ENCODE measurements at places on chromosomes 7 and 10.

GRCh38 chr10:21888959-21889358, 114.6 kb downstream of the DNAJC1 start:
- no peaks in the 10 kb centered on the region for H3K27me3 ChIP-seq
- H3K36me3 ChIP-seq = peaks cover 3% of the 10 kb centered on the region
- H3K4me3 ChIP-seq = no peak overlapping the region

DNA sequence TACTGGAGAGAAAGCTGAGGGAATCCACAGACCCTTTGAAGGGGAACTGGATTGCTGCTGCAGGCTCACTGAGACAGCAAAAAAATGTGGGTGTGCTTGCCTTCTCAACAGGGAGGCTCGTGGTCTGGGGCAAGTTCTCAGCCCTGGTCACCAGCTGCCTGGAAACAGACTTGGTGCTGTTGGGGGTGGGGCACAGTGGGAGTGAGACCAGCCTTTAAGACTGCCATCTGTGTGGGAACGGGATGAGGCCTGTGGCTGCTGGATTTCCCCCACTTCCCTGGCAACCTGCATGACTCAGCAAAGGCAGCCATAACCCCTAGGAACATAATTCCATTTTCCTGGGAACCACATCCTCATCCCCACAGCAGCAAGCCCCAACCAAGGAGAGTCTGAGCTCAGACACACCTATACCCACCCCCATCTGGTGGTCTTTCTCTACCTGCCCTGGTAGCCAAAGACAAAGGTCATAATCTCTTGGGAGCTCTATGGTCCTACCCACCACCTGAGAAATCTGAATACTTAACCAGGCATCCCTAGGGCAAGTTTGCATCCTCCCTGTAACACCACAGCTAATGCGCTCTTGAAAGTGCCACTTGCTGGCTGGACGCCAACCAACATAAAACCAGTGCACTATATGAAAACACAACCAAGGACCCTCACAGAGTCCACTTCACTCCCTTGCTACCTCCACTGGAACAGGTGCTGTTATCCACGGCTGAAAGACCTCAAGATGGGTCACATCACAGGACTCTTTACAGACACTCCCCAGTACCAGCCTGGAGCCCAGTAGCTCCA, 45.0 kb upstream of the TFEC start:
- no peak overlapping the region for H3K4me3 ChIP-seq
- no peaks in the 10 kb centered on the region for H3K36me3 ChIP-seq
- DNase-seq = no peak
- H3K27me3 ChIP-seq = no peaks in the 10 kb centered on the region
- no peak overlapping the region for H3K27ac ChIP-seq

GRCh38 chr10:117547716-117548668, 5.4 kb downstream of the EMX2 start:
- peaks cover 100% of the 10 kb centered on the region for H3K27me3 ChIP-seq
- no peaks in the 10 kb centered on the region for H3K36me3 ChIP-seq
- peak; percentile 58 for DNase-seq
- peak overlapping the region; percentile 83 for H3K4me3 ChIP-seq
- no peak overlapping the region for H3K27ac ChIP-seq

DNA sequence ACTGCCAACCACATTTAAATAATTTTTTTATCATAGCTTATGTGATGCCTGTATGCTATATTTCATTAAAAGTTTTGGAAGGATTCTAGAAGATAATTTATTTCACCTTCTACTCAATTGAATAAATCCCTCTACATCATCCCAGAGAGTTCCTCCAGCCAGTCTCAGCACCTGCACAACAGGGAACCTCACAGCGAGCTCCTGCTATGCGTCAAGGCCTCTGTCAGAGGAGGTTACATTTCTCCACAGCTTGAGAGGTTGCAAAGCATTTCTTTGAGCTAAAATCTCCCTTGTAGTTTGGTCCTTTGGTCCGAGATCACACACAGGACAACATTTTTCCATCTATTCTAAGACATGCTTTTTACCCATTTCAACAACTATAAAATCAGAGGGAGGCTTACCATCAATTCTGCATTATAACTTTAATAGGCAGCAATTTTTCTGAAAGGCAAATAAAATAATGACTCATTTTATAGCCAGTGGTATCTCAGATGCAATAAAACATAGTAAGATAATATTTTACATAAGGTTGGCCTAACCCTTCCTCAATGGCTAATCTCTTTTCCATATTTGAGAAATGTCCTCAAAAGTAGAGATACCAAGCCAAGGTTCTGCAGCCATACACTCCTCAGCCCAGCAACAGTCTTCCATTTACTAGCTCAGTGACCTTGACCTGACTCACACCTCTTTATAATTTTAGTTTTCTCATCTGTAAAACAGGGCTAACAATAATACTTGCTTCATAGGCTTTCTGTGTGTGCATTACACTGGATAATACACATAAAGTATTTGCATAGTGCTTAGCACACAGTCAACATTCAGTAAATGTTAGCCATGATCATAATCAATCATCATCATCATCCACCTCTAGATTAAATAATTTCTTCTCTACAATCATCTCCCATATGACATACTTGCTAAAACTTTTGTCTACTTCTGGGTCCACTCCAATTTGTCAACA, 68.8 kb downstream of the DOCK4 start:
- no peaks in the 10 kb centered on the region for H3K27me3 ChIP-seq
- no peak overlapping the region for H3K4me3 ChIP-seq
- H3K36me3 ChIP-seq = no peaks in the 10 kb centered on the region

- peak overlapping the region; percentile 41 for H3K4me3 ChIP-seq
- H3K36me3 ChIP-seq = no peaks in the 10 kb centered on the region
- no peak overlapping the region for H3K27ac ChIP-seq
- peaks cover 24% of the 10 kb centered on the region for H3K27me3 ChIP-seq
- DNase-seq = peak; percentile 78
Measured at GRCh38 chr10:784403-785088, 95.1 kb upstream of the DIP2C start.

- H3K4me1 ChIP-seq = no peaks in the 10 kb centered on the region
- DNase-seq = no peak
- H3K36me3 ChIP-seq = no peaks in the 10 kb centered on the region
- H3K27ac ChIP-seq = no peak overlapping the region
- H3K4me3 ChIP-seq = no peak overlapping the region
Measured at GRCh38 chr7:144050093-144050492, 1.3 kb downstream of the OR2A5 start.

DNA sequence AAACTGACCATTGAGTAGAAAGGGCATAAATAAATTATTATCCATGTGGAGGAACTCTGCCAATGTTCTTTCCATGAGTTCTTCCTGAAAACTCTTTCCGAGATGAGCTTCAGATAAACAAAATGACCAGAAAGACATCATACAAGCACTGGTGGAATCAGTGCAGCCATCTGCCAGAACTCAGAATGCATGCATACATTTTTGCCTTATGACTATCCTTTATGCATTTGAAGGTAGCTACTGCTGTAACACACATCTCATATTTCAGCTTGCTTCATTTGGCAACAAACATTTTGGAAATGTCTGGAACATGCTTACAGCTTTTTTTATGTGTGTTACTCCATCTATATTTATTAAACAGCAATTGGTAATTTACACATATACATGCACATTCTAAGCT, 448.9 kb downstream of the PLXDC2 start:
- H3K36me3 ChIP-seq = no peaks in the 10 kb centered on the region
- H3K4me3 ChIP-seq = no peak overlapping the region
- no peak overlapping the region for H3K27ac ChIP-seq
- no peaks in the 10 kb centered on the region for H3K27me3 ChIP-seq
- no peak for DNase-seq
- no peaks in the 10 kb centered on the region for H3K4me1 ChIP-seq

DNA sequence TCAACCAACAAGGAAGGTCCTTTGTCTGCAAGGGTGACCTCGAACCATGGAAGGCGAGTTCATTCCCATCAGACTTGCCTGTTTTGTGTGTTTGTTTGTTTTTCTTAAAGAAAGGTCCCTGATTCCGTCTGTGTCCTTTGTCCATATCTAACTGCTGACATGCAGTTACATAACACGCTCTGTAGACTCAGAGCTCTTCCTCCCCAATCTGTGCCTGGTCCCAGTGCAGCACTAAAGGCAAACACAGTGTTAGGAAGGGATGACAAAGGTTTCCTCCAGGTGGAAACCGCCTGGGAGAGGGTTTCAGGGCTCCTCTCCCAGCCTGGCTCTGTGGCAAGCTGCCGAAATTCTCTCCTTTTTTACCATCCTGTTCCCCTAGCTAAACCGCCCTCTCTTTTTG, 13.4 kb downstream of the JCAD start:
- H3K27me3 ChIP-seq = no peaks in the 10 kb centered on the region
- peaks cover 16% of the 10 kb centered on the region for H3K4me1 ChIP-seq
- no peak for DNase-seq
- no peak overlapping the region for H3K27ac ChIP-seq
- H3K36me3 ChIP-seq = no peaks in the 10 kb centered on the region

- H3K36me3 ChIP-seq = no peaks in the 10 kb centered on the region
- no peak overlapping the region for H3K27ac ChIP-seq
- no peak for DNase-seq
- H3K4me1 ChIP-seq = peaks cover 4% of the 10 kb centered on the region
- no peaks in the 10 kb centered on the region for H3K27me3 ChIP-seq
Measured at GRCh38 chr10:114261076-114261475, 22.0 kb downstream of the VWA2 start.

GRCh38 chr7:49644396-49645166, 128.9 kb upstream of the VWC2 start:
- no peaks in the 10 kb centered on the region for H3K27me3 ChIP-seq
- H3K36me3 ChIP-seq = no peaks in the 10 kb centered on the region
- peaks cover 22% of the 10 kb centered on the region for H3K4me1 ChIP-seq
- no peak overlapping the region for H3K27ac ChIP-seq
- DNase-seq = peak; percentile 14

- no peaks in the 10 kb centered on the region for H3K27me3 ChIP-seq
- no peak overlapping the region for H3K27ac ChIP-seq
- H3K4me1 ChIP-seq = no peaks in the 10 kb centered on the region
- H3K36me3 ChIP-seq = no peaks in the 10 kb centered on the region
Measured at GRCh38 chr7:138865843-138866242, 67.8 kb upstream of the ATP6V0A4 start.

GRCh38 chr7:17274551-17275245, 23.8 kb upstream of the AHR start:
- H3K4me1 ChIP-seq = no peaks in the 10 kb centered on the region
- H3K4me3 ChIP-seq = no peak overlapping the region

DNA sequence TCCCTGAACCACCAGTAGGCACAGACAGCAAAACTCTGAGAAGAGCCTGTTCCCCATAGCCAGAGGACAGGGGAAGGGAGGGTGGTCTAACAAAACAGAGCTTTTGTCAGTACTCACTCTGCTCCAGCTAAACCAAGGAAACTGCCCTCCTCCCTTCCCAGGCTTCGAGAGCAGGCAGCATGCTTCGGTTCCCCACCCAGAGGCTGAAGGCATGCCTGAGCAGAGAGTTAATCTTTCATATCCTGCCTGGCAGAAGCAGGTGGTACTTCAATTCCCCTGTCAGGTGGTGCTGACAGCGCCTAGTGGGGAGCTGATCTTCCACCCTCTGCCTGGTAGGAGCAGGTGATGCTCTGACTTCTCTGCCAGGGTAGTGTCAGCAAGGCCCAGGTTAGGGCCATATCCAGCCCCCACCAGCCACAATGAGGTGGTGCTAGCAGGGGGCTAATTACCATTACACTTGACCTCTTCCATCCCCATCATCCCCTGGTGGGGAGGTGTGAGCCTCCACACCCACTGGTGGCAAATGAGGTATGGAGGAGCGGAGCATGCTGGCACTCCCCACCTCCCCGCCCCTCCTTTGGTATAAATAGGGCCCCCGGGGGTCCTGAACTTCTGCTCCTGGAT, 35.1 kb downstream of the SDK1 start:
- H3K27ac ChIP-seq = no peak overlapping the region
- peaks cover 7% of the 10 kb centered on the region for H3K4me1 ChIP-seq
- DNase-seq = no peak
- no peak overlapping the region for H3K4me3 ChIP-seq
- H3K36me3 ChIP-seq = no peaks in the 10 kb centered on the region

- no peak overlapping the region for H3K4me3 ChIP-seq
- peaks cover 20% of the 10 kb centered on the region for H3K4me1 ChIP-seq
- no peaks in the 10 kb centered on the region for H3K36me3 ChIP-seq
- H3K27me3 ChIP-seq = no peaks in the 10 kb centered on the region
- H3K27ac ChIP-seq = no peak overlapping the region
- DNase-seq = no peak
Measured at GRCh38 chr7:41399171-41399570, 303.7 kb downstream of the INHBA start.

- DNase-seq = no peak
- no peaks in the 10 kb centered on the region for H3K4me1 ChIP-seq
- H3K36me3 ChIP-seq = no peaks in the 10 kb centered on the region
- no peaks in the 10 kb centered on the region for H3K27me3 ChIP-seq
- H3K27ac ChIP-seq = no peak overlapping the region
Measured at GRCh38 chr10:60990663-60991062, 46.7 kb upstream of the RHOBTB1 start.

DNA sequence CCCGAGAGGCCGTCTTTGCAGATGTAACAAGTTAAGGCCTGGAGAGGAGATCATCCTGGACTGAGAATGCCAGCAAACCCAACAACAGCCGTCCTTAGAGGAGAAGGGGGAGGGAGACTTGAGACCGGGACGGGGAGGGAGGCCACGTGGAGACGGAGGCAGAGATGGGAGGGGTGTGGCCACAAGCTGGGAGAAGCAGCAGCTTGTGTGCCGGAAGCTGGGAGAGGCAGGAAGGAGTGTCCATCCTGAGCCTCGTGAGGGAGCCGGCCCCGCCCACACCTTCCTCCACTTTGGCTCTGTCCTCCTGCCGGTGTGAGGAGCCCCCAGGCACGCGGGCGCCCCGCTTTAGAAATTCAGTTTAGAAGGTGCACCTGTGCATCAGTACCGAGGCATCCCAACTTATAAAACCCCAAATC, 95.7 kb downstream of the DNAJB6 start:
- DNase-seq = peak; percentile 76
- peak overlapping the region; percentile 31 for H3K4me3 ChIP-seq
- no peaks in the 10 kb centered on the region for H3K36me3 ChIP-seq

GRCh38 chr7:34091321-34091917, 186.1 kb downstream of the BMPER start:
- H3K4me1 ChIP-seq = no peaks in the 10 kb centered on the region
- H3K36me3 ChIP-seq = no peaks in the 10 kb centered on the region
- DNase-seq = peak; percentile 63
- no peak overlapping the region for H3K27ac ChIP-seq
- no peak overlapping the region for H3K4me3 ChIP-seq
- H3K27me3 ChIP-seq = no peaks in the 10 kb centered on the region

- H3K36me3 ChIP-seq = no peaks in the 10 kb centered on the region
- no peak for DNase-seq
- H3K4me3 ChIP-seq = no peak overlapping the region
- no peaks in the 10 kb centered on the region for H3K27me3 ChIP-seq
- H3K4me1 ChIP-seq = peaks cover 18% of the 10 kb centered on the region
Measured at GRCh38 chr7:132488634-132489302, 87.5 kb downstream of the PLXNA4 start.

DNA sequence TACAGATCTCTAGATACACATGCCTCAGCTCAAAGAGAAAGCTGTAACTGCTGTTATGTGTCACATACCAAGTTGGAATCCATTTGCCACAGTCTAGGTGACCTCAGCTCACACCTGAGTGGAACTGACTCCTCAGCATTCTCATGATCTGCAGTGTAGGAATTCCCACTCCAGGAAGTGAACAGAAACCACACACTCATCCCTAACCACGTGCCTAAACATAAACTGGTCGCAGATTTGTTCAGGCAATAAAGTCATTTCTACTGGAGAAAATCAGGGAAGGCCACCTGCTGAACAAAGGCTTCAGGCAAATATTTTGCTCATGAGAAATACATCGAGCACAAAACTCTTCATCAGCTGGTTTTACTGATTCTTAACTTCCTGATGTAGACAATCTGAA, 23.0 kb upstream of the ZMYND11 start:
- H3K27ac ChIP-seq = no peak overlapping the region
- H3K4me1 ChIP-seq = no peaks in the 10 kb centered on the region
- H3K4me3 ChIP-seq = no peak overlapping the region
- DNase-seq = no peak
- no peaks in the 10 kb centered on the region for H3K36me3 ChIP-seq

Measured in neural progenitor cell (in vitro differentiated cells).